GM18507 (cell line): ENCODE measurements at places on chromosomes 7 and 10.

- DNase-seq, result no peak
Observed at GRCh38 chr7:86479144-86479543, 164.6 kb upstream of the GRM3 start.

GRCh38 chr7:24578052-24578451 is 4.8 kb downstream of the PALS2 start:
- DNase-seq, result no peak

DNA sequence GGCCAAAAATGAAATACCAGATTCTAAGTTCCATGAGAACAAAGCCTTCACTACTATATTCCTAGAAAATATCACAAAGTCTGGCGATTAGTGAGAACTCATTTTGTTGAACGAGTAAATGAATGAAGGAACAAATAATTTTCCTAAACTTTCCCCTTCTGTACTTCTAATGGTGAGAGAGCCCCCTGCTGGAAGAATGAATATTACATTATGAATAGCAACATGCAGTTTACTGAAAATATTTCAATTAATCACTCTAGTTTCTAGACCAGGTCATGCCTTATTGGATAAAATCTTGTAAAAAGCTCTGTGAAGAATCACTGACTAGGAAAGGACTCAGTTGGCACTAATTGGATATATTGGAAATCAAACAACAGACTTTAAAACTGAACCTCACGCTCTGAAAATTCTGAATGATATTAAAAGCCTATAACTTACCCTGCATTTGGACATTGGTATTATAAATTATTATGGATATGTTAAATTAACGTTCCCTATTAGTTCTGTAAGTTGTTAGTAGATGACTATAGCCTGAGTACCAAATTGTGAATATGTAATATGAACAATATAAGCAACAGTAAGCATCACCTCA is 32.4 kb upstream of the MTPN start:
- DNase-seq, result no peak

- no peak for DNase-seq
Observed at GRCh38 chr7:3201306-3201705, 99.7 kb upstream of the SDK1 start.

DNA sequence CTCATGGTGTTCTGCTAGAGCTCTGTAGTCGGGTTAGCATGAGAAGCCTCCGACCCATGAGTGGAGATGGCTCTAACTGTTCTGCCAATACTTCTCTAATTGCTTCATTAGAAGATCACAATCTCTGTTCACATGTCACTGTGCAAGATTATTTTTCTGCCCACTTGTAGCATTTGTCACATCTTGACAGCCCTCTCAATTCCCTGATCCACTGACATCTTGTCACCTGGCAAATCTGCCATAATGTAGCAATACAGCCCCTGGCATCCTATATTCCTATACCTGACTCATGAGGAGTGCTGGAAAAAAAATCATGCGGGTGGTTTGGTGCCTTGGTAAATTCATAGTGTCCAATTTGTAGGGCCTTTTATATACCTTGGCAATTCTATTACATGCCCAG is 58.4 kb downstream of the ST8SIA6 start:
- DNase-seq, result no peak

DNA sequence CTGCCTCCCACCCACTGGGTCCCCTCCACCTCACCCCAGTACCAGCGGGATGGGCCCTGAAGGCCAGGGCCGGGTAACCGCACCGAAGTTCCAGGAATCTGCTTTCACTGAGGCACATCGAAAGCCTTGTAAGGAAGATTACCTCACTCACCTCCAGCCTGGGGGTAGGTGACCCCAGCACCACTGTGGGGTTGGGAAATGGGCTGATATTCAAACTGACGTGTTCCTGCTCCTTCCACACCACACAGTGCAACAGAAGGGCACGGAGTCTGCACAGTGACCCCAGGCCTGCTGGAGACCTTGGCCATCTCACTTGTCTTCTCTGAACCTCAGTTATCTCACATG is 29.8 kb downstream of the NPS start:
- no peak for DNase-seq

GRCh38 chr10:13871776-13872175 is 285.0 kb downstream of the PRPF18 start:
- DNase-seq, result no peak
